Hematopoietic multipotent progenitor cell treated with erythropoietin and hydrocortisone succinate and interleukin-3 and kit ligand, for 17 days (in vitro differentiated cells): ENCODE measurements at places on chromosomes 12 and 14.

DNA sequence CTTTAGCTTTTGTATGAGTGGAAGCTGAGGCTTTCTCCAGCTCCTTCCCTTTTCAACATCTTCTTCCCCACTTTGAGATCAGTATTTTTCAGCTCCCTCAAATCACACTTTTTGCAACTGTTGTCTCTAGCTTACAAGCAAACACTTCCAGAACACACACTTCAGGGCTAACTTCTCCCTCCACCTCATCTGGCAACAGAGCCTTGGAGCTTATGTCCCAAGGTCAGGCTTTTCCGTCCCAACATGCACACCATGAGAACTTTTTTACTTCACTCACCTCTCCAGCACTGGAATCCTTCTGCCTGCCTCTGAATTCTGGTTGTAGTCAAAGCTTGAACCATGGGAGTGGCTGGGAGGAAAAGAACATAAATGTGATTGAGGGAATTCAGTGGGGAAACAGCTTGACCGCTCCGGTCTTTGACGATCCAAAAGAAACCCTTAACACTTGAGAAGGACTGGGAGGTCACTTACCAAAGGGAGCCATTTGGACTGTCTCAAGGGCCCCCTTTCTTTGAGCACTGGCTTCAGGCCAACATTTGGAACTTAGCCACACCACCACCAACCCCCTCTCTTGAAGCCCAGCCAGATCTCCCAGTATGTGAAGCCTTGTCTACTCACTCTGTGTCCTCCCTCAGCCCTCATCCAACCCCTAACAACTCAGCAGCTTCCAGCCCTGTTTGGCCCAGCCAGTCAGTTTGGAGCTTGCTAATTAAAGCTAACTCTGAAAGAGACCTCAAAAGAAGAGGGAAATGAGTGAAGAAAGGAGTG, 3.9 kb upstream of the BLOC1S1 start:
- DNase-seq, result no peak

- DNase-seq, result no peak
Measured at GRCh38 chr12:108367436-108367835, 28.3 kb upstream of the CMKLR1 start.

- no peak for DNase-seq
Measured at GRCh38 chr14:74444866-74445265, 18.9 kb upstream of the SYNDIG1L start.

DNA sequence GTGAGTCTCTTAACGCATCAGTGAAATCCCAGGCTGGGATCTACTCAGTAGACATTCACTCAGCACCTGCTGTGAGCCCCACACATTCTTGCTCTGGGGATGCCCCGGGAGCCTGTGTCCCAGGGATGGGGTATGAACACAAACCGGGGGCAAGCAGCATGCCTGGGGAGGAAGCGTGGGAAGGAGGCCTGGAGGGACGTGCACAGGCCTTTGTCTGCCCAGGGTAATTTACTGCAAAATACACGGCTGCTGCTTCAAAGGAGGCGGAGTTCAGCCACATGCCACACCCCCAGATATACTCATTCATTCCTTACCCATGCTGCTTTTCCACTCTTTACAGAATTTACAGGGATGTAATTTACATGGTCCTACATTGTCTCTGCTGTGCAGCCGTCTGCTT, 187.8 kb downstream of the ADGRD1 start:
- DNase-seq, result no peak

DNA sequence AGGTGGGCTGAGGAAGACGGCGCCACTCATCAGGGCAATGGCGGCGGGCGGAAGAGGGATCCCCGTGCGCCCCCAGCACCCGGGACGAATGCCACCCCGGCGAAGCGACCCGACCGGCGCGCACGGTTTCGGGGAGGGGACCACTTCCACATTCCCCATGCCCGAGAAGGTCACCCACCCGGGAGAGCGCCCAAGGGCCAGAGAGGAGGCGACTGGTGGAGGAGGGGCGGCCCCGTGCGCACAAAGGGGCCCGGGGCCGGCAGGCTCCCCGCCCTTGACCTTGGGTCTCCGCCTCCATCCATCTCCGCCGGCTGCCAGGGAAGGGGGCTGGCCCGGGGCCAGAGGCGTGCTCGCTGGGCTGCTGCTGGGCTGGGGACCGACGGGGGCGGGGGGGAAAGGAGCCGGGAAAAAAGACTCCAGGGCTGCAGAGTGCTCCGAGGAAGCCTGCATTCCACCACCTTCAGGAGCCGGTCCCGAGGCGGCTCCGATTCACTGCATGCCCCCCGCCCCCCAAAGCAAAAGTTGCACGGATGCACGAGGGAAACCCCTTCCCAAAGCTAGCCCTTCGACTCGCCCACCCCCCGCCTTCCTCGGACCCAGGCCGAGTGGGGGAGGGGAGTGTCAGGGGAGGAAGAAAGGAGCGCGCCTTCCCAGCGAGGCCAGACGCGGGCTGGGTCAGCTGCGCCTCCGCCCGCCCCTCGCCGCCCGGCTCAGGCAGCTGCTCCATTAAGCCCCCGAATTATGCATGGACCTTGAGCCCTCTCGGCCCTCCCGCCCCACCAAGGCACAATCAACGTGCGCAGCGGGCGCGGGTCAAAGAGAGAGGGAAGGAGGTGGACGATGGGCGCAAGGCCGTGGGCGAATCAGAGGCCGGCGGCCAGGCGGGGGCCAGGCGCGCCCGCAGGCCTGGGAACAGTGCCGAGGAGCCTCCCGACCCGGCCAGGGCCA, 26.2 kb downstream of the BCL11B start:
- no peak for DNase-seq

GRCh38 chr14:102063109-102063807, 23.6 kb downstream of the HSP90AA1 start:
- peak; percentile 75 for DNase-seq

DNA sequence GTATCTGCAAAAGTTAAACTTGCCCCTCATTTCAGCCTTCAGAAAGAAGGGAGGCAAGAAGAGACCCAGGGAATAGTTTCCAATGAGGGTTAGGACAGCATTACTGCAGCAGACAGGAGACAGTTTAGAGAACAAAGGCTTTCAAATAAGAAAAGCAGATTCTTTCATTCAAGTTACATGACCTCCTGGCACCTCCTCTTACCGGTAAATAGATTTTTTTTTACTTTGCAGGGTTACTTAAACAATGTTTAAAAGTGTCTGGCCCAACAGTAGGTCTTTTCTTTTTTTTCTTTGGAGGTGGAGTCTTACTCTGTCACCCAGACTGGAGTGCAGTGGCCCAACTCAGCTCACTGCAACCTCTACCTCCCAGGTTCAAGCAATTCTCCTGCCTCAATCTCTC, 47.1 kb downstream of the SINHCAF start:
- no peak for DNase-seq

DNA sequence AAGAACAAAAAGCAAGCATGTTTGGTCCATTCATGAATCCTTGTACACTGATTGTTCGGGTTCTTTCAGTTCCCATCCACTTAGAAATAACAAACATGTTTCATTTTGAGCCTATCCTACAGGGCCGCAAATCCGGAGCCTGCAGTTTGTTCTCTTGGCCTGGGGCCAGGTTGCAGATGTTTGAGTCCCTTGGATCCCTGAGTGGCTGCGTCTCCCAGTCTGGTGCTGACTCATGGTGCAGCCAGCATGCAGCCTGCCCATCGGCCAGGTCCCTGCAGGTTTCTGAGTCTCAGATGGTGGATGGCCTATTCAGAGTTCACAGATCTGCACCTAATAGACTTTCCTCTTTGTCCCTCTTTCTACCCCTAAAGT, 1.9 kb upstream of the DYNC1H1 start:
- DNase-seq, result peak; percentile 47

- DNase-seq, result no peak
Measured at GRCh38 chr14:22188318-22188717, 400.7 kb downstream of the DAD1 start.

DNA sequence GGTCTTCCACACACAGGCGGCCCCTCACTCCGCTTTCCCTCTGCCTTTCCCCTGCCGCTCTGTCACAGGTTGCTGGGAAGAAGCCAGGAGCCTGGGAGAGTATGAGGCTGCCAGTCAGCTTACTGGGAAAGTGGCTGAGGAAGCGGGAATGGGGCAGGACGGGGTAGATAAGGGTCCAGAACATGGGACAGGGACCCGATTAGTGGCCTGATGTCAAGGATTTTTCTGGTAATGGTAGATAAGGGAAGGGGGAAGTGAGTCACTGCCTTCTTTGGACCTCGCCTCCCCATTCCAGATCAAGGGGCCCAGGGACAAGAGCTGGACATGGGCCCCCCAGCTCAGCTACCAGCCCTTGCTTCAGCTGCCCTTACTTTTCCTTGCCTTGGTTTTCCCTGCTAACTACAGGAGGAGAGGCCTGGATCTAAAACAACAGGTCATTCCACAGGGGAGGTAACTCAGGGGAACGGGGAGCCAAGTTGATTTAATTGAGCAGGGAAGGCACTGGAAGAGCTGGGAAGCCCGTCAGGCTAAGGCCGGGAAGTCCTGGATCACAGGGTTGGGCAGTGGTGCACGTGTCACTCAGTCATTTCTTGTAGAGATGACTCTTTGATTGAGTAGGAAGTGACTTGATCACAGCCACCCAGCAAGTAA, 3.5 kb upstream of the LPAR5 start:
- no peak for DNase-seq

DNA sequence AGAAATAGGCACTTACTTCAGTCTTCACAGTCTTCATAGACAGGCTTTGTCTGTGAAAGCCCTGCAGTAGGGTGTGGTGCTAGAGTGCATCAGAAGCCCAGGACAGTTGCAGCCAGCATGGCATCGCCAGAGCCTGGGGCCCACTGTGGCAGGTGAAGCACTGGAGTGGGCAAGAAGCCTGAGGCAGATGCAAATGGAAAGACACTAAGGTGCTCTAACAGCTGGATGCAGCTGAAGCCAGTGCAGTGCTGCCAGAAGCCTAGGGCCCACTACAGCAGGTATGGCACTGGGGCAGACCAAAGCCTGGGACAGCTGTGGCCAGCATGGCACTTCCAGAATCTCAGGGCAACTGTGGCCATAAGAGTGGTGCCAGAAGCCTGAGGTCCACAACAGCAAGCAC, 358.6 kb downstream of the SYT1 start:
- no peak for DNase-seq

GRCh38 chr14:102811971-102812370, 34.7 kb downstream of the TRAF3 start:
- no peak for DNase-seq

GRCh38 chr14:74949191-74949601, 6.2 kb downstream of the PGF start:
- DNase-seq, result no peak

- DNase-seq, result no peak
Measured at GRCh38 chr14:64573109-64573508, 23.3 kb downstream of the PPP1R36 start.

DNA sequence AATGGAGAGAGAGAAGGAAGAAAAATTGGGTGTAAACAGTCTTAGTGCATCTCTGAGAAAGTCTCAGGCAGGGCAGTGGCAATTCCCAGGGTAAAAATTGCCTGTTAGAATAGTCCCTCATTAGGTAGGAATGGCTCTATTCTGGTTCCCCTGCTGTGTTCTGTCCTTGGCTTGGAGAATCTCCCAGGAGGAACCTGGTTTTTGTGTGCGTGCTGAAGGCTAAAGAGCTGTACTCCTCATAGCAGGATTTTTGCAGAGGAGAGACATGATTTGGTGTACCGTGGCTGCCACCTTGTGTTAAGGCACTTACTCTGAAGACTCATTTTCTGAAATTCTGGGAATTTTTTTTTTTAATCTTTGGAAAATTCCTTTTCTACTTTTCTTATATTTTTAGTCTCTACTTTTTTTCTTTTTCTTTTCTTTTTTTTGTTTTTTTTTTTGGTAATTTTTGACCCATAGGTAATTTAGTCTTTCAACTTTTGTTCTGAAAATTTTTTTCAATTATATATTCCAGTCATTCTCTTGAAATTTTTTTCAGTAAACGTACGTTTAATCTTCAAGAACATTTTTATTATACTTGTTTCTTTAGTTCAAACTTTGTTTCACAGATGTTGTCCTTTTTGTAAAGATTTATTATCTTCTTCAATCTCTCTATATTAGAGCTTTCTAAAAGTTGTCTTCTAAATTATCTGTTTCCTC, 63.8 kb downstream of the FBXO33 start:
- peak; percentile 49 for DNase-seq

DNA sequence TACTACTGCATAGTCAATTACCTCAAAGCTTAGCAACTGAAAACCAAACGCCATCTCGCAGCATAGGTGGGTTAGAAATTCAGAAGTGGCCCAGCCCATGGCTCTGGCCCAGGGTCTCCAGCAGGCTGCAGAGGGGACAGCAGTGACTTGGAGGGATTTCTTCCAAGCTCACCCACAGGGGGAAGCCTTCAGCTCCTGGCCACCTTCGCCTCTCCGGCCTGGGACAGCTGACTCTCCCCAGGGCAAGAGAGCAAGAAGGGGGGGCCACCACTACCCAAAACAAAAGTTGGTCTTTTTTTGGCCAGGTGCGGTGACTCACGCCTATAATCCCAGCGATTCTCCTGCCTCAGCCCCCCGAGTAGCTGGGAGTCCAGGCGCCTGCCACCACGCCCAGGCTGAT, 32.2 kb upstream of the ANKRD9 start:
- no peak for DNase-seq

DNA sequence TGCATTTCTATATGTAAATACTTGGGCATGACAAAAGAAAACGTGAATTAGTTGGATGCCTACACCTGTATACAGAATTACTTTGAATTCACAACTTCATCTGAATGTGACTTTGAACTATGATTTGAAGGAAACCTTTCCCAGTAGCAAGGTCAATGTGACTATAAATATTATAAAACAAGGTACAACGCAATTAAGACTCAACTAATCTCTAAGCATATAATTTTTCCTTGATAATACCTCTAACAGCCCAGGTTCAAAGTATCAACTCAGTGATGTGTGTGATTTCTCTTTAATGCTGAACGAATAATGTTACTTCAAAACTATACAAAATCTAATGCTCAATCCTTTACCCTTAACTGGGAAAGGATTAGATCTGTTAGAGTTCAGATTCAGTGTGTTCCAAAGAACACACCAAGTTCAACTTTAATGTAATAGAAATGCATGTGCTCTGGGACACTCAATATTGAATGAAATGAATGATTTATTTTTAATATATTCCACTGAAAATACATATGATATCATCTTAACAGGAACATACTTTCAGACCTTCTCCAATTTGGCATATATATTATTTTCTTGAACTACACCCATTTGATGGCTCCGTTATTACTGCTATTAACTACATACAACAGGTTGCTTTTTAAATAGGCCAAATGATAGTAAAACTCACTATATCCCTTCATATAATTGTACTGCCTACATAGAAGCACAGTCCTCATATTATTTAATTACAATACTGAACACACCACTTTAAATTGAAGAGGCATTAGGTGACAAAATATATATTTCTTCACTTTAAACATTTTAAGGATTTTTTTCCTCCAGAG, 40.1 kb upstream of the MTERF2 start:
- DNase-seq, result no peak

- peak; percentile 51 for DNase-seq
Measured at GRCh38 chr14:93103392-93104080, 12.2 kb downstream of the ITPK1 start.

- peak; percentile 70 for DNase-seq
Measured at GRCh38 chr12:56158926-56159461, 835 bp downstream of the MYL6 start.

- DNase-seq, result no peak
Measured at GRCh38 chr12:6318440-6318879, 8.0 kb downstream of the PLEKHG6 start.
